ENCODE measurements at places on chromosomes 7 and 10.

DNA sequence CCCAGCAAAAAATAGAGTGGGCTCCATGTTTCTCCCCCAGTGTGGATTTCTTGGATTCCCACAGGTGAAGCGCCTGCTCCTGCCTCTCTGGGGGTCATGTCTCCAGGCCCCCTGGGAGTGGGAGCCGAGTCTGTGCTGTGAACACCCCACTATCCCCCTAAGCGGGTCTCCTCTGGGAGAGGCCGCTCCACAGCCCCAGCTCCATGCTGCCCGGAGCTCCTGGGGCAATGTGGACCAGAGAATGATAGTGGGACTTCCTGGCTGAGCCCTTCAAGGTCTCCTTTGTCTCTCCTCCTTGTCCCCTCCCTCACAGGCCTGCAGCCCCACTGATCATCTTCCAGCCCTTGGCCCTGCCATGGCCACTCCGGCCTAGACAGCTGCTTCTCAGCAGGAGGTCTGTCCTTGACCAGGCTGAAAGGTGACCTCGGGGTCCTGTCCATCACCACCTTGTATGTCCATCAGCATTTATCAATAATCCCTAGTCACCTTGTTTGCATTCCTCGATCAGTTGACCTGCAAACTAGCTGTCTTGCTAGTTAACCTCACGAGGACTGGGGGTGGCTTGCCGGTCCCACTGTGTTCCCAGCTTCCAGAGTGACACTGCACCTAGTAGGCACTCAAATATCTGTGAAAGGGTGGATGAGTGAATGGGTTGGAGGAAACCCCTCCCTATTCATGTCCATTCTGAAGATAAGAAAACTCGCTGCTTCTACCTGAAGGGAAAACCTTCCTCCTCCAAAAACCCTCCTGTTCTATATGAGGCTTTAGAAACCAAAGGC is 776 bp upstream of the CALML3 start:
- DNase-seq = no peak

DNA sequence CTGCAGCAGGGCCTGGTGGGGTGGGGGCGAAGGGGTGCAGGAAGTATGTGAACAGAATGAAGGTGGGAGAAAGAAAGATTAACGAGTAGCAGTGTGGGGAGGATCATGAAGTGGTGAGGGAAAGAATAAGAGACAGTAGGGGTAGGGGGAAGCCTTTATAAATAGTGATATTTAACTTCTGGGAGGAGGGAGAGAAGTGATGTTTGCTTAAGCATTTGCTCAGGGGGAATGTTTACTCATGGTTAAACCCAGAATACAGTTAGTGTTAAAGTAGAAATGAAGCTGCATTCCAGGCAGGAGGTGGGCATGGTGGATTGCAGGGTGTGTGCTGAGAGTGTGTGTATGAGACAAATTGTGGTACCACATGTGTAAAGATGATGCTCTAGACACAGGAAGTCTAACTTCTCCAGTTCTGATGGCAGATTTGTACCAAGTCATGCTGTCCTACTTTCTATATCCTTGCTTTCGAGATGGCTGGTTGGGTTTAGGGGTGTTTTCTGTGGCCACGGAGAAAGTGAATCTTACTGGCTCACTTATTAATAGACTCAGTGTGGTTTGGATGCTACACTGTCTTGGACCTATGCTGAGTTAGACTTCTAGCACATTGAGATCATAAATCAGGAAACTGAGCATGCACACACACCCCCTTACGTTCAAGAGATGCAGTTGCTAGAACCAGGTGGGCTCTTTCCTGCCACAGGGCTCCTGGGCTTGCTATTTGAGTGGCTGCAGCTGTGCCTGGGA is 10.6 kb upstream of the DNMBP start:
- no peak for DNase-seq

GRCh38 chr10:15563246-15563645 is 156.5 kb downstream of the ITGA8 start:
- DNase-seq = no peak

DNA sequence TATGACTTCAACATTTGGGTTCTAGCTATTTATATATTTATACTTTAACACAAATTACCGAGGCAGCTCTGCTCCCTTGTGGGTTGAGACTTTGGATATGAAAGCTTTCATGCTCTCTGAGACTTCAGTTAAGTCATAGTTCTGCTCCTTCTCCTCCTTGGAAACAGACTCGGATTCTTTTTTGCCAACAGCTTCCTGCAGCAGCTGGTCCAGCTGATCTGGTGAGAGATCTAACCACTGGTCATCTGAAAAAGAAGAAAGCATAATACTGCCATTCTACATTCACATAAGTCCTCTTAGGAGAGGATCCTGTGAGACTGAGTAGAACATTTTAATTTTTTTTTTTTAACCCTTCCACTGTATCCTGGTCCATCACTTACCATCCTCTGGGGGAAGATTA is 28.6 kb downstream of the ECD start:
- DNase-seq = no peak

- no peak for DNase-seq
Measured at GRCh38 chr7:26624839-26625238, 239.6 kb downstream of the SKAP2 start.

DNA sequence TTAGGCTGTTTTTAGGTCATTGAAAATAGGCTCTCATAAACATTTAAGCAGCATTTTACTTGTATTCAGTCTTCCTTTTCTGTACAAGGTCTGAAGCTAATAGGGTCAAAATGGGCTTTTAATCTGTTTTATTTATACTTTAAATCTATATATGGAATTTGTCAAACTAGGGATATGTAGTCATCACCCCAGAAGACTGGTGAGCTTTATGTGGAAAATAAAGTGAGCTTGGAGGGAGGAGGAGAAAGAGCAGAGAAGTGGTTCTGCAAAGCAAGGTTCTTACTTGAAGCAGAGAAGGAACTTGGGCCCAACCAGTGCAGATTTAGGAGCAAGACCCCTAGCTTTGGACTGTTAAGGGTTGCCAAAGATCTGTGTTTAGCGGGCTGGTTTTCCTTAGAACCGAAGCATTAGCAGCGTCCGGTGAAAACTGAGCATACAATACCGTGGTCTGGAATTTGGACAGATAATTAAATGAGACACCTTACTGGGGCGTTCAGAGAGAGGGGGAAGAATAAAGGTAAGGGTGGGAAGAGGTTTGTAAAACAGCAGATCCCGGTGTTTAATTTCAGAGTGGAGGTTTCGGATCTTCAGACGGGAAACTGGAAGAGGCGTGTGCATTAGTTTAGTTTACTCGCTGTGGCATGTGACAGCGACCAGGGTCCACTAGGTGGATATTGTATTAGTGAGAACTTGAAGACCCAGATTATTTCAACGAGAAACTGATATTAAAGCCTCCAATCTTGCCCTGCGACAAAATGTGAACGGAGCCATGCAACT is 2.4 kb downstream of the BAMBI start:
- DNase-seq = no peak

- DNase-seq = no peak
Measured at GRCh38 chr10:70575874-70576802, 26.4 kb downstream of the PRF1 start.

DNA sequence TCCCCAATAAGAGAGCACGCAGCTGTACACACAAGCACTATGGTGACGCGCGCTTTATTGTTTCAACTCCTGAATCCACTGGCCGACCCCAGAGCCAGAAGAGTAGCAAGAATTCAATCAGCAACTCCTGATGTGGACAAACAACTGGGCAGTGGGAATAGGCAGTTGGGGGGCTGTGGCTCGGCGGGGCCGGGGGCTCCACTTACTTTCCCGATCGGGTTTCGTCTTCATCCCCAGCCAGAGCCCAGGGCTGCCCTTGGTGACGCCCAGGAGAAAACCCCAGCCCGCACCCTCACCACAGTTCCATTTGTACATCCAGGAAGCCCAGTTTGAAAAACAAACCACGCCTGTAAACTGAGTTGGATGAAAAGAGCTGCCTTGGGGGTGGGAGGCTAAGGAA is 38.7 kb downstream of the DAGLB start:
- DNase-seq = no peak

DNA sequence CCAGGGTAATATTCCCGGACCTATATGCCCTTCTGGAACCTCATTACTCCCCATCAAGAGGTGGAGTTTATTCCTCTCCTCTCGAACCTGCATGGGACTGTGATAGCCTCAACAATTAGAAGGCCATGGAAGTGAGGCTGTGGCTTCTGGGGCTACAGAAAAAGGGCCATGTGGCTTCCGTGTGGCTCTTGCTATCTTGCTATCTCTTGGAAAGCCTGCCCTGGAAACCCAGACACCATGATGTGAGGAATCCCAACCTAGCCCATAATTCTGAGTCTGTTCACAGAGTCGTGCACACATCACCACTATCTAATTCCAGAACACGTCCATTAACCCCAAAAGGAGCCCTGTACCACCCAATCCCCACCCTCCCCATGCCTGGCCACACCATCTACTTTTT is 20.8 kb upstream of the SH3PXD2A start:
- DNase-seq = no peak

DNA sequence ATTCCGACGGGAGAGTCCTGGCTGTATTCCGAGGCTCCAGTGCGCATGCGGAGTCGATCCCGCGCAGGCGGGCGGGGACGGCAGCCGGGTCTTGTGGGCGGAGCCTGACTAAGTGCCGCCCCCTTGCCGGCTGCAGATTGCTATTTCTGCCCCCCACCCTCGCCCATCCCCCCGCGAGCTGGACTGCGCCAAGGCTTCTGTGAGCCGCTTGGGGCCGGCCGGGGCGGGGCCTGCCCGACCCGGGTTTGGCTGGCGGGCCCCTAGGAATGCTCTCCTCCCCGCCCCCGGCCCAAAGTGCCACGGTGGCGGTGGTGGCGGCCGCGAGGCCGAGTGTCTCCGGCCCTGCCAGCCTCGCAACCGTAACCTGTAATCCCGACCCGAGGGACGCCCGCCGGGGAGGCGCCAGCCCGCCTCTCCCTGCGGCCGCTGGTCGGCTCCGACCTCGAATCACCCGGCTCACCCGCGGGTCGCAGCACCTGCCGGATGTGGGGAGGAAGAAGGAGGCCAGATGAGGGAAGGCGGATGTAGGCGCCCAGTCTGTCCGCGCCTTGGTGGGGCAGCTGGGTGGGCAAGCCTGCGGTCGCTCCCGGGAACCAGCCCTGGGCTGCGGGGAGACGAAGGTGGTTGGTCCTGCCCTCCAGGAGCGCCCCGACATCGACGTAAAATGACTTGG is 702 bp upstream of the KAZALD1 start:
- DNase-seq = peak; percentile 85

GRCh38 chr10:130662775-130663174 is 526.6 kb downstream of the GLRX3 start:
- DNase-seq = no peak

- no peak for DNase-seq
Measured at GRCh38 chr10:73650537-73651331, 5.1 kb downstream of the SYNPO2L start.

- peak; percentile 55 for DNase-seq
Measured at GRCh38 chr10:71621231-71622153, 98.1 kb downstream of the C10orf105 start.

- DNase-seq = no peak
Measured at GRCh38 chr10:22612318-22612717, 102.1 kb downstream of the PIP4K2A start.

DNA sequence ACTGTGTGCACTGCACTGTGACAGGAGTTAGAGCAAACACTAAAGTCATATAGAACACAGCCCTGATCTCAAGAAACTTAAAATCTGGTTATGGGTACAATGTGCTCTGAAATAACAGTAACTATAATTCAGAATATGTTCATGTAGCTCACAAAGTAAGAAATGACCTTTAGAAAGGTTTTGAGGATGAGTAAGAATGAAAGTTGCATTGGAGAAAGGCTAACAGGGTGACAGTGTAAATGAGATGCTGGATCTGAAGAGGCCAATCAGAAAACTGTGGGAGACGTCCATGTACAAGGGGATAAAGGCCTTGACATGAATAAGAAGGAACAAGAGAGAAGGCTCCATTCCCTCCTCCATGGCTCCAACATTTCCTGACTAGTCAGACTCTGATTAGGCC is 124.7 kb downstream of the GRM3 start:
- DNase-seq = no peak

GRCh38 chr10:116270126-116270770 is 2.8 kb downstream of the GFRA1 start:
- no peak for DNase-seq

DNA sequence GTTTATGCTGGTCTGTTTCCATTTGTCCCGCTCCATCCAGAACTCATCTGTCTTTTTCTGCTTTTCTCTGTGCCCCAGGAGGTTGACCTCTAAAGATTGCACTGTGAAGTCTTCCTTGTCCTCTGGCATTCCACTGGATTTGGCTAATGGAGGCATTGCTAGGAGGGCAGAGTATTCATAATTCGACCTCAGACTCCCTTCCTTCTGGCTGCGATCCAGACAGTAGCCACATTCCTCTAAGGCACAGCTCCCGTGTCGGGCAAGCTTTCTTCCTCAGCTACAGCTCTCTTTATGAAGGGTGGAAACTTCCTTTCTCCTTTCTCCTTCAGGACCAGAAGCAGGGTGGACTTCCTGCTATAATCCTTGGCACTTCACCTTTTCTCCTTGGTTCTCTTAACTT is 175.9 kb downstream of the BAMBI start:
- no peak for DNase-seq

- DNase-seq = no peak
Measured at GRCh38 chr7:9030976-9031375, 597.6 kb downstream of the NXPH1 start.

DNA sequence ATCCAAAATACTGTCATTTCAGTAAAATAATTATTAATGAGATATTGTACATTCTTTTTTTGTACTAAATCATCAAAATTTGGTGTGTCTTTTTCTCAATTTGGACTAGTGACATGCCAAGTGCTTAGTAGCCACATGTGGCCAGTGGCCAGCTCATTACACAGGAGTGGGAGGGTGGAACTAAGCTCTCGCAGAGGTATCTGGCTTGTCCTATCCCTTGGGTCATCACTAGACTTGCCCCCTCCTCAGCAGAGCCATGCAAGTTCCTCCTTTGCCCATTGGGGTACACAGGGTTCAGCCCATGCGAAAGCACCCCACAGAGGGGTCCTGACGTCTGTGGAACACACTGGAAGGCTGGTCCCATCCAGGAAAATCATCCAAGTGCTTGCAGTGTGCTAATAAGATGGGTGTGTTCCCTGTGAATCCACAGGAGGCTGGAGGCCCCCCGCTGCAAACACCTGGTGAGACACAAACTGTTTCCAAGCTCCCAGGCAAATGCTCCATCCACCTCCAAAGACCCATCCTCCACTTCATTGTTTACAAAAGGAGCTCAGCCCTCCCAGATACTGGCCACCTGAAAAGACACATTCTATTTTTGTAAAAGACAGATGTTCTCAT is 1.3 kb downstream of the ARHGAP22 start:
- no peak for DNase-seq

GRCh38 chr7:95951997-95952795 is 179.8 kb downstream of the DYNC1I1 start:
- DNase-seq = no peak

DNA sequence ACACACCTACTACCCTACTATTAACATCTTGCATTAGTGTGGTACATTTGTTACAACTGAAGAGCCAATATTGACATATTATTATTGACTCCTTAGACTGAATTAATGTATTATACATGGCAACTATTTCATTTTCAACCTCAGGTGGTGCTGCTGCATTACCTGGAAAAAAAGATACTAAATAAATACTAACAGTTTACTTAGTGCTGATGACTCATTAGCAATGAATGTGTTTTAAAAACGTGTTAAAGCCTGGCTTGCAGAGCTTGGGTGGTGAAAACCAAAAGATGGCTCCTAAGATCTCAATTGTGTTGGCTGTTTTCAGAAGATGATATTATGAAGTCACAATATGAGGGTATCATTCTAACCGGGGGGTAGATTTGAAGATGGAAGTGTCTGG is 34.8 kb downstream of the CFAP43 start:
- no peak for DNase-seq

Measured in NT2/D1 (cell line).